GM23338 (cell line): ENCODE measurements at places on chromosomes 3 and 15. TPM values are rescaled to one million over a fixed set of nuclear protein-coding genes. Genes with fewer than 3 reads are reported as not detected.

ISLR2 gene
- 0.21 and 0.27 TPM in 2 replicates for total RNA-seq

NKIRAS1 gene
- total RNA-seq, result 7.6 and 9.7 TPM in 2 replicates

FGF12 gene
- 6.0 and 7.6 TPM in 2 replicates for total RNA-seq

MYO5C gene
- total RNA-seq, result 20.8 and 28.8 TPM in 2 replicates

SH3GL3 gene
- 21.1 and 21.7 TPM in 2 replicates for total RNA-seq

BUB1B gene
- total RNA-seq, result 113 and 160 TPM in 2 replicates

SUSD5 gene
- 3.6 and 4.3 TPM in 2 replicates for total RNA-seq

SNURF gene
- 54.0 and 63.6 TPM in 2 replicates for total RNA-seq

DNA sequence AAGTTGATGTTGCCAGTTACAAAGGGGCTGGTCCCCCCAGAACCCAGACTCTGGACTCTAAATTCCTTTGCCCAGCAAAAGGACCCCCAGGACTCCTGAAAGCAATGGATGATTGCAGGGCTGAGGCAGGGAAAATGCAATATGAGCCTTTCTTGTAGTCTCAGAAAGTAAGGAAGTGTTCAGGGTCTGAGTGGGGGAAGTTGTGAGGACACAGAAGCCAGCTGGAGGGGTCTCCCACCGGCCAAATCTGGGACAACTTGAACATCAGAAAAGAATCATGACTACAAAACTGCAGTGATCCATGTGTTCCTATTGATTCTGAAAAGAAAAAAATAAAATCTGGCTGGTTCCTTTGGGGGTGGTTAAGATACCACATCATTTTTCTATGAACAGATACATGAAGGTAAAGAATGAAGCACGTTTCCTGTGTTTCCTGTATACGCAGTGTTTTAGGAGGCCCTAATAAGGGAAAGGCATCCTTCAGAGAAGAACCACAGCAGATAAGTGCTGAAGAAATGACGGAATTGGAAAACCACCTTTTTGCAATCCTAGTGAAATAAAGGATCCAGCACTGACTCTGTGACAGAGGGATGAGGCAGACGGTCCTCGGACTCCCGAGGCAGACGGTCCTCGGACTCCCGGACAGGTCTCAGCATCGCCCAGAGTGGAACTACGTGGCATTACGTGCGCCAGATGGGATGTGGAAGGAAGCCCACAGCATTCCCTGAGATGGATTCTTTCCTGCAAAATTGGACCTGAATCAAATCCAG lies 22.2 kb upstream of the GRIP2 start:
- no peak for DNase-seq

DNA sequence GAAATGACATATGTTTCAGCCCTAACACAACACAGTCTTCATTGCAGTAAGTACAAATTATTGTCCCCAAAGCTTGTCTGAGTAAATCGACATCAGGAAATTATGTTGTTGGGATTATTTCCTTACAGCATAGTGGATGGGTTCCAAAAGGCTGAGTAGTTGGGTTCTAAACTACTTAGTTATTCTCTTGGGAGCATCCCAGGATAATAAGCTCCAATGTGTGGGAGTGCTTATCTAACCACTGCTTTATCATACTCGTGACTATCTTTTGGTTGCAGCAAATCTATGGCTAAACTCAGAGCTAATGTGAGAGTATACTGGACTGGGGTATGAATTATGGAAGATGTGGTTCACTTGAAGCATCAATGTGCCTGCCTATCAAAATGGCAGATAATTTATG lies 128.5 kb downstream of the RBMS3 start:
- DNase-seq, result no peak

GRCh38 chr3:152071924-152072323 lies 196.8 kb upstream of the MBNL1 start:
- peak; percentile 56 for DNase-seq

GRCh38 chr3:79081335-79081734 lies 686.5 kb downstream of the ROBO1 start:
- DNase-seq, result no peak

GRCh38 chr3:12449889-12450682 lies 34.2 kb upstream of the TSEN2 start:
- no peak for DNase-seq

DNA sequence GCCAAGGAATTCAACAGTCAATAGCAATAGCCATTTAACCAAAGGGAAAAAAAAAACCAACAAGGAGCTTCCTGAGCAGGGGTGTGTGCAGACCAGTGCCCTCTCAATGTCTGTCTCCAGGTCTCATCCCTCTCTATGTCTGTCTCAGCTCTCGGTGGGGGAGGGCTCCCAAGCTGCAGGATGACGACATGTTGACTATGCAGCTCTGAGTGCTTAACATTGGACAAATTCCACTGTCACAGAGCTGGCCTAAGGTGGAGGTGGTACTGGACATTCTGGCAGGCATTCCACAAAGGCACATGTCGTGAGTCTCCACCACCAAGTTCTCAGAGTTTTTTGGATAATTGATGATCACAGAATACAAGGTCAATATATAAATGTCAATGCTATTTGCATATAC lies 2.0 kb upstream of the CAPN7 start:
- DNase-seq, result no peak

GRCh38 chr3:17233398-17233800 lies 348.6 kb downstream of the PLCL2 start:
- peak; percentile 69 for DNase-seq

DNA sequence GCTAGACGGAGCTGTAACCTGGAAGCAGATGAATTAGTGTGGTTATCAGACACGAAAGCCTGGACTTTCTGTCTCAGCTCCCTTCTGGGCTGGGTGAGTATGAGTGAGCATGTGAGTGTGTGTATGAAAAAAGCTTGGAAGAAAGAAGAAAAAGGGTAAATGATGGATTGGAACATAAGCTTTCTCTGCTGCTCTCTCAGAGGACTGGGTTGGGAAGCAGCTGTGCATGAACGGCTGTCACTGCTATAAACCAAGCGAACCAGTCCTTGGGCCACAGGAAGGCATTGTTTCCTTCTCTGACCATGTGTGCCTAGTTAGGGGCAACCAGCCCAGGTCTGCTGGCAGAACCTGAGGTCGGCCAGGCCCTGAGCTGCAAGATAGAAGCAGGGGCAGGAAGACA lies 37.0 kb downstream of the UMPS start:
- DNase-seq, result no peak

GRCh38 chr3:161137260-161137659 lies 32.1 kb upstream of the B3GALNT1 start:
- peak; percentile 26 for DNase-seq

DNA sequence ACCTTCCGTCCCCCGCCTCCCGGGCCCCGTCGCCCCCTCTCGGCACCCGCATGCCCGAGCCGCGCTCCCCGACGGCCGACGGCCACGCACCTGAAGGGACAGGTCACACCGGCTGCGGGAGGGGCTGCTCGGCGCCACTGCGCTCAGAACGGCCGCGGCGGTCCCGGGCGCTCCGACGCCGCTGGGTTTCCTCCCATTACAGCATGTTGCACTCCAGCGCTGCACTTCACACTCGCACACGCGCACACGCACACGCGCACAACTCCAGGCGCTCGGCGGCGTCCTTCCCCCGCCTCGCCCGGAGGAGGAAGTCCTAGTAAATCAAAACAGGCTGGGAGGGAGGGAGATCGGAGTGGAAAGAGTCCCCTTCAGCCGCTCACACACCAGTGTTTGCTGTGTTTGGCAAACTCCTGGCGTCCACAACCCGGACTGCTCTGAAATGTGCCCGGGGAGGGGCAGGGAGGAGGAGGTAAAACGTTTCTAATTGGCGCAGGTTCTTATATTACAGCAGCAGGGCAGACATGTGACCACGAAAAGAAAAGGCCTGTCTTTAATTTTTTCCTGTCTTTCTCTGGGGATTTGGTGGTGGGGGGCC lies 76.7 kb upstream of the VGLL4 start:
- peak; percentile 74 for DNase-seq

GRCh38 chr3:148955544-148956346 lies 35.6 kb upstream of the GYG1 start:
- peak; percentile 76 for DNase-seq

DNA sequence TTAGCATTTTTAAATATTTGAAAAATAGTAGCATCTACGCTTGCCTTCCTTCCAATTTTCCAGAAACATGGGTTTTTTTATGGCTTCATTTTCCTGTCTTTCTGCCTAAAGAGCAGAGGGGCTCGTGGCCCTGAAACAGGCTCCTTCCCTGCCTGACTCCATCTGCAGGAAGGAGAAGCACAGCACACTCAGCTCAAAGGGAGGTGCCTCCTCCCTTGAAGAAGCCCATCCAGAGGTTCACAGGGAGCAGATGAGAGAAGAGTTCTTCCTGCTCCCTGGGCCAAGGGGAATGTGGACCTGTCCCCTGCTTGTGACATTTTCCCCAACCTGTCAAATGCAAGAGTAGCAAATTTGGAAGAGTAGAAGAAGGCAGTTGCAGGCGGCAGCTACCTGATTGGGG lies 55.8 kb downstream of the BBX start:
- DNase-seq, result peak; percentile 57
